ENCODE measurements at places on chromosomes 4 and X. TPM values are rescaled to one million over a fixed set of nuclear protein-coding genes. Genes with fewer than 3 reads are reported as not detected.
A peak's percentile ranks its signal among the peaks of the same experiment; 100 is the strongest.

- DNase-seq, result no peak
These were observed 614.1 kb upstream of the HS3ST1 start for GRCh38 chr4:12042818-12043217.

AKAP14 gene
- total RNA-seq, result not detected

GRCh38 chr4:55238407-55238806 lies 107.6 kb upstream of the SRD5A3 start:
- no peak for DNase-seq

GRCh38 chrX:46704767-46705386 lies 54.0 kb downstream of the SLC9A7 start:
- peak; percentile 49 for DNase-seq

- no peak for DNase-seq
These were observed 1499.9 kb downstream of the PCDH18 start for GRCh38 chr4:136032391-136032790.

HMX1 gene
- total RNA-seq, result not detected

SPANXC gene
- total RNA-seq, result not detected

GRCh38 chr4:10117359-10118047 lies 904 bp upstream of the WDR1 start:
- peak; percentile 57 for DNase-seq

GRCh38 chr4:17688011-17688441 lies 73.6 kb downstream of the MED28 start:
- DNase-seq, result no peak

GRCh38 chr4:76803522-76803921 lies 94.4 kb downstream of the SOWAHB start:
- DNase-seq, result no peak

DNA sequence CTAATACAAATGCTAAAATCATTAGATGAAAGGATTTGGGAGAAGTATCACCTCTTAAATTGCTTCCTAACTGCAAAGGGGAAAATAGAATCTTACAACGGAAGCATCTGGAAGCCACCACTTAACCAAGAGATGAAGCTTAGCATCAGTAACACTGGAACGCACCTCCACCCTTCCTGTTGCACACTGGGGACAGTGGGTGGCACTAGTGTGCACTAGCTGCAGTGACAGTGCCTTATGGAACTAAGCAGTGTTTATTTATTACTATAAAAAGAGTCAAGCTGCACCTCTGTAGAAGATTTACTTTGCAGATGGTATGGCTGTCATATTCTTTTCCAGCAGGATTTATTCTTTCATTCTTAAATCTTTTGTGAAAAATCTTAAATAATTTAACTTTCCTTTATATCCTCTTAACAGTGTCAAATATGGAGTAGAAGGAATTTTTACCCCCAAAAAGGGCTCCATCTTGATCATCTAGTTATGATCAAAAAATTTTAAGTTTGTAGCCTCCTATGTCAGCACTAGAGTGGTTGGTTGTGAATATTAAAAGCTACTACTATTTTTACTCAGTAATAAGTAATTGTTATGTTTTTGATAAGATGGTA lies 76.7 kb downstream of the SCD5 start:
- DNase-seq, result peak; percentile 16

DNA sequence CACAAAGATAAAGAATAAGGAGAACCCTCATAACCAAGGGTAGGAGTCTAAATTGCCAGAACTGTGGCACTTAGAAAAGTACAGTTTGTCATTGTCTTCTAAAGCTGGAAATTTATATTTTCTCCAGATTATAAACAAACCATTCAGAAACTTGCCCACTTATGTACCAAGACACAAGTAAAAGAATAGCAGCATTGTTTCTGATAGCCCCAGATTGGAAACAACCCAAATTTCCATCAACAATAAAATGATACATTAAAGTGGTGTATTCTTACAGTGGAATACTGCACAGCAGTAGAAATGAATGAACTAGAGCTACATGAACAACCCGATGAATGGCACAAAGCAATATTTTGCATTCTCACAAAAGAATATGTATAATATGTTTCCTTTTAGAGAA lies 63.1 kb upstream of the PDHA1 start:
- DNase-seq, result no peak

LRAT gene
- not detected for total RNA-seq

BRS3 gene
- not detected for total RNA-seq

FANCB gene
- 12.0 TPM for total RNA-seq

DNA sequence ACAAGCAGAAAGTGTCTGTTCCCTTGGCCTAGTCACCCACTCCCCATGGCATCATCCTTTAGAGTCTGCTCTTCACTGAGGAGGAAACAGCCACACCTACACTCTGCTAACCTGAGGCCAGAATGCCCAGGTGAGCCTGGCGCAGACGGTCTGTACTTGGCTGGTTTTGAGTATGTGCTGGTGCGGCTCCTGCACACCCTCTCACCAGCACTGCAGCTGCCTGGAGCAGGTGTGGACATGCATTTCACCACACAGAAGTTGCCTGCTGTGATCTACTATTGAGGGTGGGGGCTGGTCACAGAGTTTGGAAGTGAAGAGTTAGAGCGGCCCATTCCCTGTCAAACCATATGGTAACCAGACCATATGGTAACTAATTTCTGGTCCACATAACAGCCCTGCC lies 39.5 kb downstream of the KANTR start:
- no peak for DNase-seq

GRCh38 chr4:38242101-38242500 lies 281.9 kb downstream of the PTTG2 start:
- DNase-seq, result no peak

- no peak for DNase-seq
These were observed 337.7 kb downstream of the BMPR1B start for GRCh38 chr4:95095348-95095974.

- no peak for DNase-seq
These were observed 169.8 kb downstream of the CLCN4 start for GRCh38 chrX:10326578-10326977.

- DNase-seq, result no peak
These were observed 173.1 kb upstream of the VCX3A start for GRCh38 chrX:6708041-6708440.

DNA sequence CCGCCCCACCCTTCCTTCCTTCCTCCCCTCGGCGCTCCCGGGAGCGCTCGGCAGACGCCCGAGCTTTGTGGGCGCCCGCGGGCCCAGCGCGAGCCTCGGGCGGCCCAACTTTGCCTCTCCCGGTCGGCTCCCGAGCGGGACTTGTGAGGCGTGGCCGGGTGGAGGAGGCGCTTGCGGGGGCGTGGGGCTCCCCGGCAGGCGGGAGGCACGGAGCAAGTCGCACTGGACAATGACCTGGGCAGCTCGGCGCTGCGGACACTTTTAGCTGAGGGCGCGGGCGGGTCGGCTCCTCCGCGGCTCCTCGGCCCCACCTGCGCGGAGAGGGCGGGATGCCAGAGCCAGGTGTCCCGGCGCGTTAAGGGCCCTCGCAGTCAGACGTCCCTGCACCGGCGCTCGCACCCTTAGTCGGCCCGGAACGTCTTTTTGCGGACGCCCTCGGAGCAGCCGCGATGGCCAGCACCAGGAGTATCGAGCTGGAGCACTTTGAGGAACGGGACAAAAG lies 385 bp downstream of the DCLK2 start:
- DNase-seq, result peak; percentile 16

ANXA10 gene
- not detected for total RNA-seq
